Dermis microvascular lymphatic vessel endothelial cell (primary cell): ENCODE measurements at places on chromosomes 2 and 18. TPM values are rescaled to one million over a fixed set of nuclear protein-coding genes. Genes with fewer than 3 reads are reported as not detected.

Gene COL6A3
- under 0.01 and 6.6 TPM in 2 replicates for total RNA-seq

Gene RALBP1
- 54.2 and 69.5 TPM in 2 replicates for total RNA-seq

Gene SRSF7
- total RNA-seq, result 105 and 107 TPM in 2 replicates

Gene ARPC2
- total RNA-seq, result 256 and 269 TPM in 2 replicates

Gene PPIL3
- total RNA-seq, result 22.5 and 23.4 TPM in 2 replicates

DNA sequence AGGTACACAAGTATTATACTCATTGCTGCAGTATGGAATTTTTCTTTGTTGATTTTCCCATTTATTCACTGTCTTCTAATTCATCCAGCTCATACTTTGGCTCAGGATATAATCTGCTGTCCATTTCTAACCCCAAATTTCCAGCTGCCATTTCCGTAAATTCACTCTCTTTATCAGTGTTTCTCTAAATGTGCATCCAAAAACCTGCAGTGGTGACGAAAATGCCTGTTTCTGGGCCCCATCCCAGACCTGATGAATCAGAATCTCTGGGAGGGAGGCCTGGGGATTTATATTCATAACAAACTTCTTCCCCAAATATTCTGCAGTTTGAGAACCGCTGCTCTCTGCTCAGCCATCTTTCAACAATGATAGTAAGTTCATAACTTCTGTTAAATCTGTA, 86.6 kb downstream of the VWC2L start:
- no peak for DNase-seq

DNA sequence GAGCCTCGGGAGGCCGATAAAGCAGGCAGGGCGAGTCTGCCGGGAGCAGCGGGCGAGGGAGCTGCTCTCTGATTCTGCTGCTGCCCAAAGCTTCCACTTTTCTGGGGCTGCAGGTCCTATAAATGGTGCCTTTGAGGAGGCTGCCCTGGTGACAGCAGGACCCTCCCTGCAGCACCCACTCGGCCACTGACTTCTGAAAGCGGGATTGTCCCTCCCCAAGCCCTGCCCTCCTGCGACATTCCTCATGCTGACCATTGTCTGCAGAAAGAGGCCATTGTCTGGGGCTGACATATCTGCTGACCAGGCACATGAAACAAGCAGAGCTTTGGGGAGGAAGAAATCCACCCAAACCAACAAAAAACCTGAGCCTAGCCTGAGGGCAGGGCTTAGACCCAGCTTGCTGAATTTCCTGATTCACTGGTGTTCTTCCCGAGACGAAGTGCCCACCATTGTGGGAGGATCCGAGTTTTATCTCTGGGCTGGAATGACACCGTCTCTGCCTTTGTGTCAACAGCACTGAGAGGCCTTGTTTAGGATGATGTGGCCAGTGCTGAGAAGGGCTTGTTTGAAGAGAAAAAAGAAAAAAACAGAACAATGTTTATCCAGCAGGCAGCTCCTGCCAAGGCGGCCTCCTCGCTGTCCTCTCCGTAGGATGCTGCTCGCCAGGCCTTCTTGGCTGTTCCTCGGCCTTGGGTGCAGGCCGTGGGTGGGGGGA, 129.7 kb downstream of the MYCN start:
- no peak for DNase-seq

DNA sequence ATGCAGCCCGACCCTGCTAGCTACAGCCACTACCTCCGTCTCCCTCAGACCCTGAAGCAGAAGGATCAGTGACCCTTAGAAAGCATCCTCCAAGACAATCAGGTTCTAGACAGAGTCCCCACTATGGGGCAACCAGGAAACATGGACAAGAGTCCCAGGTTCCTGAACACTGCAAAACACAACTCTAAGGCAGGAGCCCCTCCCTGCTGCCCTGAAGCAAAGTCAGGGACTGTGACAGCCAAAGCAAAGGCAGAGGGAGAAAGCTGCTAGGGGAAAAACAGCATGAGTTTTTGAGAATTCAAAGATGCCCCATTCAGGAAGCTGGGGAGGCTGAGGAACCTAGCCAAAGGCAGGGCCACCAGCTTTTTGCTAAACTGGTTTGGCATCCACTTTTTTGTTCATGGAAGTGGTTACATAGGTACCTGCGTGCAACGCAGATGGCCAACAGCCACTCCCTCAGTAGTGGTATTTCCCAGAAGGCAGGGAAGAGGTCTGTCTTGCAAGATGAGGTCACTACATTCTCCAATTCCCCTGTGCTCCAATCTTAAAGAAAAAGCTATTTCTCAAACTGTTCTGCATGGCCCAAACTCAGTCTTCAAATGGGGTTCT, 33.2 kb downstream of the MYO5B start:
- DNase-seq, result no peak
